Eye (tissue), 1 donor: ENCODE measurements at places on chromosomes 5 and 9.
A peak's percentile ranks its signal among the peaks of the same experiment; 100 is the strongest.

DNA sequence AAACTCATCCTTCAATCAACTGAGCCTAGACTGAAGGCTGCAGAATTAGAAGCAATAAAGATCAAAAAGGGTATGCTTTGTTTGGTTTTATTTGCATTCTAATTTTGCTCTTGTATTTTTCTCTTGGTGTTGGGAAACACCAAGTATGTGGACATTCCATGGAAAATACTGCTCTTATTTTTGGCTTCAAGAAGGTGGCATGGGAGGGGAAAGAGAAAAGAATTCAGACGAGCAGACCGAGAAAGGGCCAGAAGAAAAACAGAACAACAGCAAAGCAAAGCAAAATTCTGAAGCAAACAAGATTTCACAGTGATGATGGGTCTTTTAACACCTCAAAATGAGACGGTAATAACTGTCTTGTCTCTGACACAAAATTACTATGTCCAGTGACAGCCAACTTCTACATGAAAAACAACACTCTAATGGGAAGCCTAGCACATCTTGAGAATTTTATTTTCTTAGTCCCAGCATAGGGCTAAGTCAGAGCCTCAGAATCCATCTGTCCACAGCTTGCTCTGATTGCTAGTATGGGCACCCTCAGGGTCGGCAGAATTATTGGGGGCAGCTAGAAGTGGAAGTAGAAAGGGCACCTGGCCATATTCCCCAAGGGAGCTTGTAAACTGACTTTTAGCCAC is 26.8 kb downstream of the FREM1 start:
- DNase-seq, result no peak

DNA sequence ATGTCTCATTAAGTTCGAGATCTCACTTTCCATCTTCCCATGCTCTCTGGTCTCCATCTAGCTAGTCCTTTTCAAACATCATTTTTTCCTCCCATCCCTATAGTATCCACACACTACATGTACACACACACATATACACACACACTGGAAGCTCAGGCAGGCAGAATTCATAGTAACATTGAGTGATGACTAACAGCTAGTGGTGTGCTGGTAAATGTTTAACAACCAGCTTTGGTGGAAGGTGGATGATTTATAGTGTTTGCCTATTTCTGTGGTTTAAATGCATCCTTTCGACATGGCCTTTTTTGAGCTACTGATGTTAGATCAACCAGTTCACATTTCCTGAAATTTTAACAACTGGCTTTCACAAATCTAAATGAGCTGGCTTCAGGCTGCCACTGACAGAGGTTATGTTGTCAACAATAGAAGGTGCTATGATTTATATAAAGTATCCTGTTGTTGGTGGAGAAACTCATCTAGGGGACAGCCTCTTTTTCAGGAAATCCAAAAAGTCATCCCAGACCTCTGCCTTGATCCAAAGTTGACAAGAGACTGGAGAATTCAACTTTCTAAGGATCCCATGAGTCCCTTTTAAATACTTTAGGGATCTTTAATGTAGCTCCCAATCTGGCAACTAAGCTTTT is 117.8 kb downstream of the CCDC192 start:
- DNase-seq, result no peak

DNA sequence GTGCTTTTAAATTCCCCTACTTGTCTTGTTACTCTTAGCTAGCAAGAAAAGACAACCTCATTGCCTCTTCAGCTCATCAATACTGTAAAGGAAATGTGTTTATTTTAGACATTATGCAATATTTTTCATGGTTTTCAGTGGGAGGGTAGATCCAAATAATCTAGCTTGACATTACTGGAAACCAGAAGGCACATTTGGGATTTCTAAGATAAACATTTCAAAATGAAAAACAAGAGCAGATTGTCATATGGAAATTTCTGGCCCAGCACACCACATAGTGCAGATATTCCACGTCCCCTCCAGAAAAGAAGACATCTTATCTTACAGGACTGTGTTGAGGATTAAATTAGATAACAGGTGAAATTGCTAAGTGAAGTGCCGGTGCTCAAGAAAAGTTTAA is 296.9 kb downstream of the MSX2 start:
- DNase-seq, result peak; percentile 9

DNA sequence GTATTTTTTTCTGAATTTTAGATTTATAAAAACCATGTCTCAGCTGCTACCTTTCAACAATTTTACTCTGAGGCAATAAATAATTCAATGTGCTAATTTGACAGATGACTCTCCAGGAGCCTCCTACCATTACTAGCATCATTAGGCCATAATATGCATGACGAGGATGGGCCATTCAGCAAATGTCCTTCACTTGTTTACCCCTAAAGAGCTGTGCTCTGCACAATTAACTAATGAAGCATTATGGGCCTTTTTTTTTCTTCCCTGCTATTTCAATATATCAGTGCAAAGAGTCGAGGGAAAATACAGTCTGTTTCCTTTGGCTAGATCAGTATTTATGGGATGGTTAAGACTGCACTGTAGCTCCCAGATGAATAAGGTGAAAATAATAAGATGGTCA is 627.2 kb downstream of the ISL1 start:
- peak; percentile 79 for DNase-seq

GRCh38 chr9:12194731-12195130 is 498.5 kb upstream of the TYRP1 start:
- DNase-seq, result peak; percentile 22

GRCh38 chr5:132747616-132748440 is 602 bp downstream of the CCNI2 start:
- no peak for DNase-seq
